ENCODE measurements at places on chromosomes 7 and 10.
A peak's percentile ranks its signal among the peaks of the same experiment; 100 is the strongest.

GRCh38 chr10:130389906-130390305, 253.7 kb downstream of the GLRX3 start:
- no peak for DNase-seq

- DNase-seq = no peak
Observed at GRCh38 chr10:18421726-18422293, 229.6 kb downstream of the NSUN6 start.

DNA sequence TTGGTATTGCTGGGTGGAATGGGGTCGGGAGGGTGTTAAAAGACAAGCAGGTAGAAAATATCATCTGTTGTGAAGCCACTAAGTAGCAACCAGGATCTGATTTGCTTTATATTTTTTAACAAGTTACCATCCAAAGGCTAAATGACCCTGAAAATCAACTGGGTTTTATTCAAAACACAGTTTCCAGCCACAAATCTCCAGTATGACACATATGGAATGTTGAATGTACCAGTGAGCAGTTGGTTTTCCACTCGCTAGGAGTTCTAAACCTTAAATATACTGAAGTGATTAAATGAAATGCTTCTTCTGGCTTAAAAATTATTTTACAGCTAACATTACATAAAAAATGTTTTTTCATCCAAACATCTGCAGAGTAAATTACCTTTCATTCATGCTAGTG, 112.5 kb downstream of the PDE1C start:
- no peak for DNase-seq

GRCh38 chr10:34538281-34538829, 276.7 kb downstream of the PARD3 start:
- DNase-seq = no peak

GRCh38 chr10:7444551-7445121, 33.8 kb upstream of the SFMBT2 start:
- no peak for DNase-seq

GRCh38 chr10:43808136-43808535, 159.5 kb upstream of the ZNF32 start:
- DNase-seq = peak; percentile 28

Data from cardiac fibroblast (primary cell).